ENCODE measurements at places on chromosomes 16 and 17.

DNA sequence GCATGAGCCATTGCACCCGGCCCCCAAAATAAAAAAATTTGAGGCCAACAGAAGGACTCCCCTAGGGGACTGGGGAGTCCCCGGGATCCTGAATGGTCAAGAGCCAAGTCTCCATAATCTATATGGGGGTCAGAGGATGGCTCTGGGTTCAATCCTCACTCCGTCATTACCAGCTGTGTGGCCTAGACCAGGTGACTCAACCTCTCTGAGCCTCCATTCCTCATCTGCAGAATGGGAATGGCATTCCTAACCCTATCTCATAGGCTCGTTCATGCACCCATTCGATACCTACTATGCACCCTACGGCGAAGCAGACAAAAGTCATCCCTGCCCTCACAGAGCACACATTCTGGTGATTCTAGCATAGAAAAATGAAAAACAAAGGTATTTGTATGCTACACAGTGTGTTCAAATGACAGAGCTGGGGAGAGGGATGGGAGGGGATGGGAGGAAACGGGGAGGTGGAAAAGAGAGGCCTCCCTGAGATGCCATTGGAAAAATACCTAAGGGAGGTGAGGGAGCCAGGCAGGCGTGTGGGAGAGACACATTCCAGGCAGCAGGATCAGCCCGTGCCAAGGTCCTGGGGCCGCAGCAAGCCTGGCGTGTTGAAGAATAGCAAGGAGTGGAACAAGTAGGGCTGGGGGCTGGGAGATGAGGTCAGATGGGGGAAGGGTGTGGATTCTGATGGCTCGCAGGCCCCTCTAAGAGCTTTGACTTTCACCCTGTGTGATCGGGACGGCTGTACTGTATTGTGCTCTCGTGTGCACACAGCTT, 71.2 kb downstream of the RMI2 start:
- no peak for DNase-seq

DNA sequence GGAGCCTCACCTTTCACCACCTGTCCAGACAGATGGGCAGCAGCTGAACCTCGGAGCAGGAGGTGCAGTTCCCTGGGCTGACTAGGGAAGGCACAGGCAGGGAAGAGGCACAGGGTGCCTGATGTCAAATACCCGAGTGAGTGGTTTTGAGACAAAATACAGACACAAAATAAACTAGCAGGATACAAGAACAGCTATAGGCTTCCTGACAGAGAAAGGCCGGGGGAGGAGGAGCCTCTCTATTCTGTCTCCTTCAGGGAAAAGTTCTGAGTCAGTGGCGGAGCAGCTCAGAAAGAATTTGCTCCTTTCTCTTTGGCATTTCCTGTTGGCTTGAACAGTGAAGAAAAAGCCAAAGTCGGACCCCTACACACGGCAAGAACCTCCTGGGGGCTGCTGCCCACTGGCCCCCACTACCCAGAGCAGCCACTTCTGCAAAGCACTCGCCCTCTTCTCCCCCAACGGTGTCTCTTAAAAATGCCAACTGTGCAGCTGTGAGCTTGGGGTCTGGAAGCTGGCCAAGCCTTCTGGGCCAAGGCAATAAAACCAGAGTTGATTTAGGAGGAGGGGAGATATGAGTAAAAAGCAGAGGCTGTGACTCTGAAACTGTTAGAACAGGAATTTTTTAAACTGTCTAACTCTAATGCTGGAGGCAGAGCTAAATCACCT, 14.4 kb upstream of the FAAP100 start:
- no peak for DNase-seq

DNA sequence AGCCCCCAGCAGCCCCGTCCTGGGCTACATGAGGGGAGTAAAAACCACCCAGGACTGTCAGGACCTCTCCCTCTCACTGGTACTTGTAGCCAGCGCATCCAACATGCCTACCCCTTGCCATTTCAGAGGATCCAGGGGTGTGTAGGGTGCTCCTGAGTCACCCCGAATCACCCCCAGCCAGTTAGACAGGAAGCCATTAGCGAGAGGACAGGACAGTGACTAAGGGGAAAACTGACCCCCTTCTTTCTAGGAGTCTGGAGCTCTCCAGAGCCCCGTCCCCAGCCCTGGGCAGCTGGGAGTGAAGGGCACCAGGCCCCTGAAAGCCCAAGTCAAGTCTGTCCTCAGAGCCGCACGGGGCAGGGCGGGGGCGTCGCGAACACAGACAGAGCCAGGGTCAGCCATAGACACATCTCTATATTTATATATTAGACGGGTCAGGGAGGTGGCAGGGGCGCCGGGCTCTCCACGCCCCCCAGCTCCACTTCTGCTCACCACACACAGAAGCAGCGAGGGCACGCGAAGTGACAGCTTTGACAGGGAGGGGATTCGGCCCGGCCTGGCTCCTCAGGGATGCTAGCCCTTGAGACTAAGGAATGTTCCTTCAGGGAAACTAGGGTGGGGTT, 485 bp upstream of the GDPD3 start:
- no peak for DNase-seq

DNA sequence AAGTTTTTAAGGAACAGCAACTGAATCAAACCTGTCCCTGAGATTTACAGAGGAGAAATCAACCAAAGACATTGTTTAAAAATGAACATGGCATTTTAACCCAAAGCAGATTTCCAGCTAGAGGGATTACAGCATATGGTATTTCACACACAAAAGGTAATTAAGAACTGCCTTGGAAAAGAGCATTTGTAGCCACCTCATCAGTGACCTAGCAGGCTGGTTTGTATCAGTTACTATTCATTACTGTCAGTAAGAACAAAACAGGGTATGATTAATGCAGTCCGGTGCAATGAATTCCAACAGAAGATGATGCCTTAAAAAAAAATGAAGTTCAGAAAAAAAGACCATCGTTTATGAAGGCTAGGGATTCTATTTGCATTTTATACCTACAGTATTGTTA, 219.9 kb downstream of the CHD9NB start:
- DNase-seq, result no peak

- no peak for DNase-seq
Observed at GRCh38 chr16:15810949-15811348, 45.9 kb downstream of the MYH11 start.

- DNase-seq, result no peak
Observed at GRCh38 chr16:592518-593306, 2.8 kb downstream of the RAB40C start.

DNA sequence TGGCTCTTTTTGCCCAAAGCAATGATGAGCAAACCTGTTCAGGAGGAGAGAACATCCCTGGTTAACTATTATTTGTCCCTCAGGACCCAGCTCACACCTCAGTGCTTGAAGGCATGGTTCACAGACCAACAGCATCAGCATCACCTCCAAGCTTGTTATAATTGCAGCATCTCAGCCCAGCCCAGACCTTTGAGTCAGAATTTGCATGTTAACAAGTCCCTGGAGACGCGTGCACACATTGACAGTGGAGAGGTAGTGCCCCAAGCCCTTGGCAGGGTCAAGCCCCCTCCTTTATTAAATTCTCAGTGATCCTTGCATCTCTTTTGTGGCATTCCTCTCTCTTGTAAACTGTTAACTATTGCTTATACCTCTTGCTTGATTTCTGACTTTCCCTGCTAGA, 488.6 kb downstream of the HAPSTR1 start:
- no peak for DNase-seq
